ENCODE measurements at places on chromosomes 2 and 18.

DNA sequence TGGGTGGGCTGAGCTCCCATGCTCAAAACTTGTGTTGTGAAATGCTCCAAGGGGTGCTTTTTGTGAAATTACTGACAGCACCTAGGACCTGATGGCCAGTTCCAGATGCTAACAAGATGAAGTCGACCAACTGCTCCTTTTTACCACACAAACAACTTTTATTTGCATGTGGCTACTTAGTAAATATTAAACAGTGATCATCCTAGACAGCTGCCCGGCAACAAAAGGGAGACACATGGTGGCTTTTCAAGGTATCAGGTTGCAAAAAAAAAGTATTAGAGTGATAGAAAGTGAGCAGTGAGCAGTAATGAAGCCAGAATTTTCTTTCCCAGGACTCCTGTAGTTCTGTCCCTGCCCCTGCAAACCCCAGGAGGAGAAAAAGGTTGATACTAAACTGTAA, 118.5 kb downstream of the RPIA start:
- DNase-seq = no peak

- DNase-seq = no peak
These were observed 137.4 kb downstream of the AKAIN1 start for GRCh38 chr18:5059696-5060032.

GRCh38 chr2:27218614-27219013, 1.4 kb downstream of the CAD start:
- no peak for DNase-seq

DNA sequence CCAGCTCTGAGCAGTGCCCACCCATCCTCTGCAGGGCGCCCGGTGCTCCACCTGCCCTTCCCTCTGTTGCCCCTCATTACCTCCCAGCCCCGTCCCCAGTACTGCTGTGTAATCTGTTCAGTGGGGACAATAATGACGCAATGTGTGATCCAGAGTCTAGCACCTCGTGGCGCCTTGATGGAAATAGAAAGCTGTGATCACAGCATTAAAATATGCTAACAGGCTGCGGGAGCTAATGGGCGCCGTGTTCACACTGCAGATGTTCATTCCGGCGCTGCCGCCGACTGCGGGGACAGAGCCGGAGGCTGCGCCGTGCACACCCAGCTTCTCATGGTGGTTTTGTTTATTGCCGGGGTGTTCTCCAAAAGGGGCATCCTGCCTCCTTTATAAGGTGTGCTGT, 235.2 kb downstream of the LDLRAD4 start:
- no peak for DNase-seq

- no peak for DNase-seq
These were observed 73.4 kb downstream of the CDCA7 start for GRCh38 chr2:173427887-173428668.

DNA sequence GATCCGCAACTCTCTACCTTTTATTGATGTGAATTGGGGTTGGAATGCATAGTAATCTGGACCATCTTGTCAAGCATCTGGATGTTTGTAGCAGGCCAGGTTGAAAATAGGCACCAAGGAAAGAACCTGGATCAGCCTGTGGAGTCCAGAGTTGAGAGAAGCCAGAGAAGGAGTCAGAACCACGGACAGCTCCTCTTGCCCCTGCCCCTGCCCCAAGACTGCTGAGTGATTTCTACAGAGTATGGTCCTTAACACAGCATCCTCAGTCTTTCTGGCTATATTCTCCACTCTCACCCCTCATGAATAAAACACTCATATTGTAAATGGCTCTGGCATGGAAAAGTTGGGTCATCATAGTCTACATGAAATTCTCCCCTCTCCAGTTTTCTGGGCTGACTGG, 154.6 kb downstream of the LOXHD1 start:
- DNase-seq = no peak

DNA sequence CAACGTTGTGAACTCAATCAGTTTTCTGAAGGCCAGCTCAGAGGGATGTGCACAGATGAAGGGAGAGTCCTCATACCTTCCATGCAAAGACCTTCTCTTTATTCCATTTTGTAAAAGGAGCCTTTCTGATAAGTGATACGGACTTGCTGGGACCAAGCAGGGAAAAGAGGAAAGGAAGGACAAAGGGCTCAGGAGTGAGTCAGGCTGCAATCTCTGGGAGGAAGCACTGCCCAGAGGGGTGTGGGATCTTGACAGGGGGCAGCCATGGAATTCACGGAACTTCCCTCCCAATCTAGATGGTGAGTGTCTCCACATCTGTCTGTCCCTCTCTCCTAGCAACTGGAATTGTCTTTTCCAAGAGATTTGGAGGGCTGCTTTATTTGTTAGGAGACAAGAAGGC, 281.4 kb upstream of the CELF4 start:
- DNase-seq = no peak

GRCh38 chr18:26004832-26005231, 85.6 kb downstream of the SS18 start:
- DNase-seq = no peak

- no peak for DNase-seq
These were observed 82.5 kb upstream of the XIRP2 start for GRCh38 chr2:166805753-166806152.
